ENCODE measurements at places on chromosomes 7 and 10.

DNA sequence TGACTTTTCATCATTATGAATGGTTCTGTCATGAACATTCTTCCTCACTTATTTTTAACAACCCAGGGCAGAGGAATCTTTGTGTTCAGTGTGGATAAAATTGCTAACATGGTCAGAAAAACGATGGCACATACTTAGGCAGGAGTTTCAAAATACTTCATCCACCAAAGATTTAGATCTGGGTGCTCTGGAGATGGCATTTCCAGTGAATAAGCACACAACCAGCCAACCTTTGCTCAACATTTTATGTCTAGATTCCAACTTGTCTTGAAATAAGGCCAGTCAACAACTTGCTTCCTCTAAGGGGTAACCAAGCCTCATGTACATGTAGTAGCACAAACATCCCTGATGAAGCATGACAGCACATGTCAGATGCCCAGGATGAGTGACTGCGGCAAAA lies 33.4 kb upstream of the ADRB1 start:
- no peak for DNase-seq

DNA sequence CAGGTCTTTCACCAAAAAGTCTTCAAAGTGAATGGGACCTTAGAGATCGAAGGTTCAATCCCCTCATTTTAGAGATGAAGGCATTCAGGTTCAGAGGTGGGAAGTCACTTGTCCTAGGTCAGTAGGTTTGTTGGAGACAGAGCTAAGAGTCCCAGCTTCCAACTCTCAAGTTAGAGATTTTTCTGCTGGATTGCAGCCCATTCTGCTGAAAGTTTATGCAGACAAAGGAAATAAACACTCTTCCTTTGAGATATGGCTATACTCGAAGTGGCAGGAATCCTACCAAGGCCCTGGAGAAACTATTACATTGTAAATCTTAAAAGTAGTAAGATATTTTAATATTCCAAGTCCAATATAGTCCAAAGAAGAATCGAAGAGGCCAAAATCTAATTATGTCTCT lies 64.4 kb downstream of the LYZL1 start:
- no peak for DNase-seq

- no peak for DNase-seq
These were observed 14.8 kb upstream of the CH25H start for GRCh38 chr10:89221919-89222318.

DNA sequence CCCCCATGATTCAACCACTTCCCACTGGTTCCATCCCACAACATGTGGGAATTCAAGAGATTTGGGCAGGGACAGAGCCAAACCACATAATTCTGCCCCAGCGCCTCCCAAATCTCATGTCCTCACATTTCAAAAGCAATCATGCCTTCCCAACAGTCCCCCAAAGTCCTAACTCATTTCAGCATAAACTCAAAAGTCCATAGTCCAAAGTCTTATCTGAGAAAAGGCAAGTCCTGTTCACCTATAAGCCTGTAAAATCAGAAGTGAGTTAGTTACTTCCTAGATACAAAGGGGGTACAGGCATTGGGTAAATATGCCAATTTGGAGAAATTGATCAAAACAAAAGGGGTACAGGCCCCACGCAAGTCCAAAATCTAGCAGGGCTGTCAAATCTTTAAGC lies 272.9 kb downstream of the MAGI2 start:
- DNase-seq = no peak

GRCh38 chr10:24850727-24851296 lies 101.6 kb downstream of the PRTFDC1 start:
- DNase-seq = no peak

GRCh38 chr10:110885932-110886674 lies 14.4 kb downstream of the PDCD4 start:
- no peak for DNase-seq

- no peak for DNase-seq
These were observed 62.8 kb downstream of the CLEC2L start for GRCh38 chr7:139586286-139586685.

DNA sequence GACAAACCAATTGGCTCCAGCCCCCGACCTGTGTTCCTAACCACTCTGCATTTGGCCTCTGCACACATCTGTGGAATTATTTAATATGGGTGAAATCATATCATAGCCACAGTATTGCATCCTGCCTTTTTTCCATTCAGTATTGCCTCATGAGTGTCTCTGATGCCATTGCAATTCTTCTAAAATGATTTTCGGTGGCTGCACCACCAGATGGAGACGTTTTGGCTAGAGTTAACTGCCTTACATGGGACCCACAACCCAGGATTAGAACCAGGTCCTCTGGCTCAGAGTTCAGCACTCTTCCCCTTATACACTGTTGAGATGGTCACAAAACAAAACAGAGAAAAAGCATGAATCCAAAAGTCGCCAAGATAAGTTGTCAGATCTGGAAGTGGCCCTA lies 180.8 kb downstream of the EMX2 start:
- DNase-seq = no peak

DNA sequence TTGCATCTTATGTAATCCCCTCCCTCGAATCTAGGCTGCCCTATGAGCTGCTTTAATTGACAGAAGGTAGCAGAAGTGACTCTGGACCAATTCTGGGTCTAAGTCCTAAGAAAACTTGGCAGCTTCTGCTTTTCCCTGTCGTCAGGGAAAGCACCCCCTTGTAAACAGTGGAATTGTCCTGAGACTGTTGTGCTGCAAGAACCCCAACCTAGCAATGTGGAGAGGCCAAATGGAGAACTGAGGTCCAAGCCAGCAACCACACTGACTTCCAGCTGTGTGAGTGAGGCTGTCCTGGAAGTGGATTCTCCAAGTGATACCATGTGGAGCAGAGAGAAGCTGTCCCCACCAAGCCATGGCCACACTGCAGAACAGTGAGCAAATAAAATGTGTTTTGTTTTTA lies 75.5 kb downstream of the ARHGAP22 start:
- DNase-seq = no peak

DNA sequence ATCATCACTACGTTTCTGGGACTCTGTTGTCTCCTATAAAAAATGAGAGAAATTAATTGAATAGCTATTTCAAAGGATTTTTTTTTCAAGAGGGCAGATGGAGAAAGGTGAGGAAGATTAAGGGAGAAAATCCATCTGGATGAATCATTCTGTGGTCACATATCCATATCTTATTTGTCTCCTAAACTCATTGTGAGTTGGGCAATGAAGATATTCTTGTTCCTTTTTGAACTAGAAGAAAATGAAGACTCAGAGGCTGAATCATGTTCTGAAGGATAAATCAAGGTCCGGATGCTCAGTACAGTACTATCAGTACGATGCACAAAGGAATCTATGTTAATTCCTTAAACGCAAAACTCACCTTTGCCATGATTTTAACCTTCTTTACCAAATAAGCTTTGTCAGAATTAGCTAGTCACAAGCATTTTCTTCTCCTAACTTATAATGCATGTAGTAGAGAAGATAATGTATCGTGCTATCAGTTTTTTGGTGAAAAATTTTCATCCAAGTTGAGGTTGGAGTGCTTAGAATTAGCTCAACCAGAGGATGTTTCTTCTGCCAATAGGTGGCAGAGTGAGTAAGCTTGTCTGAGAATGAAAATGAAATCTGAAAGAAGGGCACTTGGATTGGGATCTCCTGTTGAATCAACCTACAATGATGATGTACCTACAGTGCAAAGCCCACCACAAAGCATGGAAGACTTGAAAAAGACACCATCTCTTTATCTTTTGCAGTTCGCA lies 446.9 kb downstream of the KIF20B start:
- DNase-seq = peak; percentile 3

DNA sequence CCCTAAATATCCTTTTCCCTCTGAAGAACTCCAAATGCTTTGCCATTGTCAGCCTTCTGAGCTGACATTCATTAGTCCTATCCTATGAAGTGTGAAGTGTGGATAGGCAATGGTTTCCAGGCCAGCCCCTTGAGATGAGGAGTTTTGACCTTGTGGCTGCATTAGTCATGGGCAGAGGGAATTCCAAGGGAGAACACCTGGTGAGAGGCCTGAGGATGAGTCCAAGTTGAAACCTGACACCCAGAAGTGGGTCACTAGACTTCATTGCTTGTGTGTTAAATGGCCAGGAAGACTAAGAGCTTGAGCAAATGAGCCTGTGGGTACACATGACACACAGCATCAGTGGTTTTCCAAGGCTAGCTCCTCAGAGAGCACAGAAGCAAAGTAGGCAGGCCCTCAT lies 260.8 kb downstream of the SKAP2 start:
- no peak for DNase-seq

GRCh38 chr7:28615091-28615490 lies 202.8 kb downstream of the CREB5 start:
- peak; percentile 24 for DNase-seq

DNA sequence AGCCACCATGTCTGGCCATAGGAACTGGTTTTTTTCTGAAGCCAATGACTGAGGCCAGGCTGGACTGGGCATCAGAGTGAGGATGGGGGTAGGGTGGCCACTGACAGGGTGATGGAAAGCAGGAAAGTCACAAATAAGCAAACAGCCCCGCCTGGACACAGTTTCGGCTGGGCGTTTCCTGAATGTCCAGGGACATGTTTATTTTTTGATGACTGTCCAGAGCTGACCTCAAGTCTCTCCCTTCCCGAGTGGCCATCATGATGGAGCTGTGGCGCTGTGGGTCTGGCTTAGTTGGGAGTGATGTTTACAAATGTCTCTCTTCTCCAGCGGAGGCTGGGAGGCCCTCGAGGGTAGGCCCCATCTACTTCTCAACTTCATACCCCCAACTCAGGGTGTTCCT lies 37.1 kb upstream of the COMTD1 start:
- no peak for DNase-seq
